ENCODE measurements at places on chromosomes 16 and 17.

- no peak for DNase-seq
Observed at GRCh38 chr16:27756206-27756970, 206.4 kb downstream of the KATNIP start.

- no peak for DNase-seq
Observed at GRCh38 chr16:47581114-47581513, 120.0 kb downstream of the PHKB start.

DNA sequence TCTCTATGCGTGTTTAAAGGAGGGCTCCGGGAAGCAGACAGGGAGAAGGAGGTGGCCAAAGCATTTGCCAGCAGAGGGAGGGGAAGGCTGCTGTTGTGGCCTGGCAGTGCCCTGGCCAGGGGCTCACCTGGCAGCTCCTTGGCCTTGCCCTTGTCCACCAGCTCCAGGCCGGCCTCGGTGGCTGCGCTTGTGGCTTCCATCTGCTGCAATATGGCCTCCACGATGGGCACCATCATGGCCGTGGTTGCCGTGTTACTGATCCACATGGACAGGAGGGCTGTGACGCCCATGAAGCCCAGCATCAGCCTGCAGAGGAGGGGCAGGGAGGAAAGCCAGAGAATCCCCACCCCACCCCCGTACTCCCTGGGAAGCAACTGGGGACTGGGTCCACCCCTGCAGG is 9.4 kb downstream of the SLC13A5 start:
- no peak for DNase-seq

- DNase-seq: no peak
Observed at GRCh38 chr17:21028192-21028591, 14.6 kb downstream of the USP22 start.

Data from cardiac muscle cell (in vitro differentiated cells and primary cell).